ENCODE measurements at places on chromosomes 3 and 15.

DNA sequence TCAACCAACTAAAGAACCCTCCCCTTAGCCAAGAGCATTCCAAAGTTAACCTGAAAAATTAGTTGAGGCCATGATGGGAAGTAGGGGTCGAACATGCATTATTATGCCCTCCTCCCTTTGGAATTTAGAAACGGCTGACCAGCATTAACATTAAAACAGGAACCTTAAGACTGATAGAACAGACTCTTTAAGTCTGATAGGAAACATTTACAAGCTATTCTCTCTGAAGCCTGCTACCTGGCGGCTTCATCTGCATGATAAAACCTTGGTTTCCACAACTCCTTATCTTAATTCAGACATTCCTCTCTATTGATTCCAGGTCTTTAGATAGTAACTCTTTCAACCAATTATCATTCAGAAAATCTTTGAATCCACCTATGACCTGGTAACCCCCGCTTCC is 331.0 kb downstream of the CGGBP1 start:
- no peaks in the 10 kb centered on the region for H3K36me3 ChIP-seq
- H3K4me1 ChIP-seq, result no peaks in the 10 kb centered on the region
- no peak overlapping the region for H3K27ac ChIP-seq
- no peaks in the 10 kb centered on the region for H3K27me3 ChIP-seq
- H3K4me3 ChIP-seq, result no peak overlapping the region

GRCh38 chr3:38595393-38595792 is 54.1 kb downstream of the SCN5A start:
- no peak for DNase-seq
- no peaks in the 10 kb centered on the region for H3K36me3 ChIP-seq
- no peaks in the 10 kb centered on the region for H3K4me1 ChIP-seq
- H3K4me3 ChIP-seq, result no peak overlapping the region

- H3K4me1 ChIP-seq, result no peaks in the 10 kb centered on the region
- H3K27ac ChIP-seq, result no peak overlapping the region
- H3K4me3 ChIP-seq, result no peak overlapping the region
- DNase-seq, result no peak
- H3K27me3 ChIP-seq, result peaks cover 33% of the 10 kb centered on the region
These were observed 11.8 kb upstream of the PIAS1 start for GRCh38 chr15:68042156-68042854.

GRCh38 chr15:83106994-83107840 is at the start of gene TM6SF1:
TM6SF1 (plus strand) TSS chr15:83107645; CDS start chr15:83107681, 36 bp downstream.
- H3K4me3 ChIP-seq, result peak within 1 kb of the TSS; percentile 98
- H3K4me1 ChIP-seq, result peaks cover 32% of the 10 kb centered on the region
- peak; percentile 46 for DNase-seq
- peaks cover 41% of the 10 kb centered on the region for H3K27me3 ChIP-seq

GRCh38 chr3:173739726-173740125 is 342.2 kb downstream of the NLGN1 start:
- H3K4me1 ChIP-seq, result no peaks in the 10 kb centered on the region
- no peaks in the 10 kb centered on the region for H3K36me3 ChIP-seq
- no peak overlapping the region for H3K27ac ChIP-seq
- no peak overlapping the region for H3K4me3 ChIP-seq
- no peak for DNase-seq

GRCh38 chr3:35663471-35663870 is 24.1 kb downstream of the ARPP21 start:
- no peaks in the 10 kb centered on the region for H3K27me3 ChIP-seq
- H3K27ac ChIP-seq, result no peak overlapping the region
- no peaks in the 10 kb centered on the region for H3K36me3 ChIP-seq
- DNase-seq, result no peak
- no peaks in the 10 kb centered on the region for H3K4me1 ChIP-seq

DNA sequence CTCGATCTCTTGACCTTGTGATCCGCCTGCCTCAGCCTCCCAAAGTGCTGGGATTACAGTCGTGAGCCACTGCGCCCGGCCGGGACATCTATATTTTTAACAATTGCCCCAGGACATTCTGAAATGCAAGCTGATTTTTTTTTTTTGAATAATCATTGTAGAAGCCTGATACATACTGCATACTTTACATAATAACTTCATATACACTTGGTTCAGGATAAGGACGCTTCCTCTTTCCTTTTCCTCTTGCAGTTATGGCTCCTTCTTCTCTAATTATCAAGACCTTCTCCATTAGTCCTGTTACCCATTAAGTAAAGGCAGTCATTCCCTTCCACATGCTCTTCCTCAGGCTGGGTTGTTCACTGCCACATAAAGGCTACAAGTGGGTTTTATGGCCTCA is 58.3 kb downstream of the SLCO3A1 start:
- DNase-seq, result no peak
- no peak overlapping the region for H3K27ac ChIP-seq
- H3K36me3 ChIP-seq, result peaks cover 18% of the 10 kb centered on the region
- H3K4me3 ChIP-seq, result no peak overlapping the region

GRCh38 chr15:36878684-36879262 is 221.6 kb downstream of the MEIS2 start:
- no peak overlapping the region for H3K27ac ChIP-seq
- H3K4me1 ChIP-seq, result no peaks in the 10 kb centered on the region
- DNase-seq, result no peak
- peaks cover 65% of the 10 kb centered on the region for H3K27me3 ChIP-seq

GRCh38 chr3:175432376-175433025 is 573.4 kb downstream of the NAALADL2 start:
- no peak overlapping the region for H3K27ac ChIP-seq
- H3K4me3 ChIP-seq, result no peak overlapping the region

DNA sequence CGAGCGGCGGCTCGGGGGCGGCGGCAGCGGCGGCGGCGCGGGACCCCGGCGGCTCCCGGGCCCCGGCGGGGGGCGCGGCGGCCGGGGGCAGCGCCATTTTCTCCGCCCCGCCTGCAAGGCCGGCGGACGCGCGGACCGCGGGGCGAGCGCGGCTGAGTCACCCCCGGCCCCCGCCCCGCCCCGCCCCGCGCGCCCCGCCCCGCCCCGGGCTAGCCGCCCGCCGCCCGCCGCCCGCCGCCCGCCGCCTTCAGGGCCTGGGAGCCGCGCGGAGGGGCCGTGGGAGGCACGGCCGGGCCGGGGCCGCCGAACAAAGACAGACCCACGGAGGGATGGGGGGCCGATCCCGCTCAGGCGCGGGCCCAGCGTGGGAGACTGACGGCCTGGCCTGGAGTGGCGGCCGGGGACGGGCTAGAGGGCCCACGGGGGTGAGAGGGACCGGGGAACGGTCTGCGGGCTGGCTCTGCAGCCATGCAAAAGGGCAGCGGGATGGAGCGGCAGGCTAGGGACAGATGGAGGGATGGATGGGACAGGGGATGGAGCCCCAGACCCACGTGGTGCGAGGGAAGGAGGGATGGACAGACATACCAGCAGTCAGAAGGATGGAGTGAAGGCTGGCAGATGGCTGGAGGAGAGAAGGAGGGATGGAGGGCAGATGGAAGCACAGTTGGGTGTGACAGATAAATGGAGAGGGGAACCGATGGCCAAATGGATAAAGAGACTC is at the start of gene EIF4E3:
TSS of gene EIF4E3 (minus strand) at position 132 of the 721 bp plus-strand sequence. CDS start at position 97, 35 bp downstream.
- peaks cover 32% of the 10 kb centered on the region for H3K36me3 ChIP-seq
- peak within 1 kb of the TSS; percentile 94 for H3K27ac ChIP-seq
- H3K4me3 ChIP-seq, result peak within 1 kb of the TSS; percentile 94
- H3K27me3 ChIP-seq, result no peaks in the 10 kb centered on the region

DNA sequence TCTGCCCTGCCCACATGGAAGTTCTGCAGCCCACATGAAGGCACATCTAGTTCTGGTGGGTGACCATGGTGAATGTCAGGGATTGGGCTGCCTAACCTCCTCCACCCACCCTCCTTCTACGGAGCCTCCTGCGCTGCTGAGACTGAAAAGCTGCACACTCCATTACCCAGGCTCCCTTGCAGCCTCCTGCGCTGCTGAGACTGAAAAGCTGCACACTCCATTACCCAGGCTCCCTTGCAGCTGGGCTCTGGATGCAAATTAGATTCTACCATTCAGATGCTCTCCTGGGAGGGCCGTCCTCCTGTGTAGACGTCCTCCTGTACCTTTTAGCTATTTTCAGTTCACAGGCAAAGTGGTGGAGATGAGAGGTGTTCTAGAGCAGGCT is 32.1 kb downstream of the POMGNT2 start:
- no peak overlapping the region for H3K4me3 ChIP-seq
- peaks cover 3% of the 10 kb centered on the region for H3K4me1 ChIP-seq
- no peak for DNase-seq
- H3K27ac ChIP-seq, result no peak overlapping the region
- no peaks in the 10 kb centered on the region for H3K27me3 ChIP-seq

GRCh38 chr3:194494951-194495374 is 8.2 kb upstream of the ATP13A3 start:
- peaks cover 5% of the 10 kb centered on the region for H3K36me3 ChIP-seq
- peaks cover 40% of the 10 kb centered on the region for H3K4me1 ChIP-seq
- DNase-seq, result no peak

GRCh38 chr3:12869035-12869621 is 27.8 kb upstream of the RPL32 start:
- H3K4me1 ChIP-seq, result peaks cover 19% of the 10 kb centered on the region
- H3K4me3 ChIP-seq, result no peak overlapping the region
- H3K36me3 ChIP-seq, result no peaks in the 10 kb centered on the region
- H3K27ac ChIP-seq, result no peak overlapping the region
- H3K27me3 ChIP-seq, result peaks cover 32% of the 10 kb centered on the region
- DNase-seq, result peak; percentile 46

DNA sequence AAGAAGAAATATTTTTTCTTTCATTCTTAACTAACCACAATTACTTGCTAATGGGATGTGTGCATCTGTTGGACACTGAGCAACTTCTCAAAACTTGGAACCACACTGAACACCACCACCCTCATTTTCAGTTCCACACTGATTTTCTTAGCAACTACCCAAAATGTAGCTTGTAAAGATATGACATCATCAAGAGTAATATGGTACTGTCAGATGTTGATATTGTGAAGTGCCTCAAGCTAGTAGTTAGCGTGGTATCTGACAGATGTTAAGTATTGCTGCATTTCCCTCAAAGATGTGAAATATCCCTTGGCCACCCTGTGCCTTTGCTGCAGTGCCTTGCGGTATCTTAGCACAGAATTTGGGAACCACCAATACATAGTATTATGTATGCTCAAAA is 9.3 kb downstream of the RFTN1 start:
- no peaks in the 10 kb centered on the region for H3K27me3 ChIP-seq
- peaks cover 71% of the 10 kb centered on the region for H3K36me3 ChIP-seq
- no peak for DNase-seq
- H3K4me3 ChIP-seq, result no peak overlapping the region
- peaks cover 40% of the 10 kb centered on the region for H3K4me1 ChIP-seq
- H3K27ac ChIP-seq, result no peak overlapping the region

DNA sequence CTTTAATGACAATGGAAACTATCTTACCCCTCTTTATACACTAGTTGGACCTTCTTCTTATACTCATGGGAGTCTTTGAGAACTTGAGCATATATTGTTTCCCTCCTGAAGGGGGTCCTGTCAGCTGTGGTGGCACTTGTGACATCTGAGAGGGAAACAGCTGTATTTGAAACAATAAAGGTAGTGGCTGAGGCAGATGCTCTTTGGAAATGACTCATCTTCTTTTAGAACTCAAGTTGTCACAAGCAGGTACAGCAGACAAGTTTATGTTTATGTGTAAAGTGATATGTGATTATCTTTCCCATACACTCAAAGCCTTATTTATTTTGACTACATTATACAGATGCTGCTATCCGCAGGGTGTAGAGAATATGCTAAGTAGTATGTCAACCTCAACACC is 220.0 kb upstream of the GRM7 start:
- no peaks in the 10 kb centered on the region for H3K27me3 ChIP-seq
- no peak for DNase-seq
- H3K4me3 ChIP-seq, result no peak overlapping the region

- no peak for DNase-seq
- H3K4me3 ChIP-seq, result peak overlapping the region; percentile 85
- H3K4me1 ChIP-seq, result peaks cover 26% of the 10 kb centered on the region
- peak overlapping the region; percentile 74 for H3K27ac ChIP-seq
- peaks cover 1% of the 10 kb centered on the region for H3K27me3 ChIP-seq
These were observed 33.7 kb upstream of the ZNF445 start for GRCh38 chr3:44511238-44511566.

DNA sequence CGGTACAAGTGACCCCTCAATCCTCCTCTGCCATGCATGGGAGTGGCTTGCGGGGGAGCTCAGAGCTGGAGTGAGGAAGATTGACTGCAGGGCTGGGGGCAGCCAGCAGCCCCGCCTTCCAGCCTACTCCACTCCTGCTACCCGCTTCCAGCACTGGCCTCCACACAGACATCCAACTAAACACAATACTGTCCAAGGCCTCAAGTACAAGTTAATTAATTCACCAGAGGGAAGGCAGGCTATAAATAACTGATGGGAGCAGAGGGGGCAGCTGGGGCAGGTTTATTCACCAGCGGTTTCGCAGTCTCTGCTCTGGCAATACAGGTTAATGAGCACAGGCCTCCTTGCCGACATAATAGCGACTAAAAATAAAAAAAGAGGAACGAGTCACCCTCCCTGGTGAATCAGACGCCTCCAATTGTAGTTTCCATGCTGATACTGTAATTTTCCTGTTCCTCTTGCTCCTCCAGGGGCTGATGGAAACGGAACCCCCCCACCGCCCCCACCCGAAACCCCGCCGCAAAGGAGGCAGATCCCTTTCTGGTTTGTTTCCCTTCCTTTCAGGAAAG is 166.4 kb upstream of the TLE3 start:
- H3K27me3 ChIP-seq, result peaks cover 30% of the 10 kb centered on the region
- DNase-seq, result no peak
- no peaks in the 10 kb centered on the region for H3K36me3 ChIP-seq
- H3K27ac ChIP-seq, result no peak overlapping the region
- no peak overlapping the region for H3K4me3 ChIP-seq

- no peak overlapping the region for H3K27ac ChIP-seq
- no peaks in the 10 kb centered on the region for H3K4me1 ChIP-seq
- no peaks in the 10 kb centered on the region for H3K36me3 ChIP-seq
- no peaks in the 10 kb centered on the region for H3K27me3 ChIP-seq
- DNase-seq, result no peak
These were observed 927.8 kb upstream of the EPHA6 start for GRCh38 chr3:95886616-95887015.

DNA sequence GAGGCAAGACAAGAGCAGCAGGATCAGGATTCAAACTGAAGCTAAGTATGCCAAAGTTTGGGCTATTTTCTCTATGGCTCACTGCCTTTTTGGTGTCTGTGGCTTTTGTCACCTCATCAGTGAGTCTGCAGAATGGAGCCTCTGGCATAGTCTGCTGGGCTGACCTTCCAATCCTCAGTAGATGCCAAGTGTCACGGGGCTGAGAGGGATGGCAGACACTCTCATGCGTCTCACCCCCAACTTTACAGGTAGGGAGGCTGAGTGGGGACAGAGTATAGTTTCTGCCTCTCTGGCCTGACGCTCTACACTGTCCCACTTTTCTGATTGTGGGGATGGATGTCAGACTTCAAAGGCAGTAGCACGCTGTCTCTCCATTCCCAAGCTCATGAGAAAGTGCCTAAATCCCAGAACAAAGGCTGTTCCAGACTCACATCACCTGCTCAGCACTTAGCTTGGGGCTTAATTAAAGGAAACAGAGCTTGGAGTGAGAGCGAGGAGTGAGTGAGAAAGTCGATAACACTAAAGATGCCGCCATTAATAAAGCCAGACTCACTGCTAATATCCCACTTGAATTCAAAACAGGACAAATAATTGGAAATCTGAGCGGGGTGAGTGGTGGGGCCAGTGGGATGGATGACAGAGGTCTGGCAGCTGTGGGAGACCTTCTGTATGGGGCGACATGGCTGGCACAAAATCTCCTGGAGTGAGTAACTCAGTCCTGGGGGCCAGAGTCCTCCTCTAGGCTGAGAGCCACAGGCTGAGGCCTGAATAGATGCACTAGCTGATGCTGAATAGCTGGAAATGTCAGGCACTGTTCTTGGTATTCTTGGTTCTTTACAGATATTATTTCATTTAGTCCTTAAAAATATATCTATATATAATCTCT is 78.4 kb upstream of the MRPS22 start:
- no peaks in the 10 kb centered on the region for H3K4me1 ChIP-seq
- peaks cover 3% of the 10 kb centered on the region for H3K27me3 ChIP-seq
- H3K27ac ChIP-seq, result no peak overlapping the region
- H3K36me3 ChIP-seq, result no peaks in the 10 kb centered on the region
